ENCODE measurements at places on chromosomes 1 and 21.
A peak's percentile ranks its signal among the peaks of the same experiment; 100 is the strongest.

DNA sequence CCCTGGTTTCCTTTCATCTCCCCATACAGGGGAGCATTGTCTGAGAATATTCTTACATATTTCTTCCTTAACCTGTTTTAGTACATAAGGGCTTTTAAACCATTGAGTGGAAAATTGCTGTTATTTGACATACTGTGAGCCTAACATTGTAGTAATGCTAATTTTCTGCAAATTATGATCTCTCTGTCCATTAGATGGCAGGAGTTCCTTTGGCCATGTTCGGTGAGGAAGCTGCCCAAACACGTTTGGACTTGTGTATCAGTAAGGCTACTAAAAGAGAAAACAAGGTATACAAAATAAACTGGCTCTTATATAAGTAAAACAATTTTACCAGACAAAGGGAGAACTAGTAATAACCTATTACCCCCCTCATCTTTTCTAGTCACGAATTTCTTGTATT lies 29.2 kb downstream of the CDC7 start:
- no peak for DNase-seq

DNA sequence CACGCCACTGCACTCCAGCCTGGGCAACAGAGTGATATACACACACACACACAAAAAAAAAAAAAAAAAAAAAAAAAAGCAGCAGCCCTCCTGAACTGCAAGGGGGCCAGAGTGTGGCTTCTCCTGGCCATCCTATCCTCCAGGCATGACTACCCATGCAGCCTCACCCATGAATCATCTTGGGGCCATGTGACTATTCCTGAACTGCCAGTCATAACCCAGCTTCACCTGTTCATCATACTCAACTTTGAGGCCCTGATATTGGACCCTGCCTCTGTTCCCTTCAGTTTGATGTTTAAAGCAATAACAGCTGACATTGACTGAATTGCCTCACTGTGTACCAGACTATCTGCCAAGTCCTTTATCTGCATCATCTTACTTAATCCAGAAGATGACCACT lies 2.8 kb upstream of the HPCAL4 start:
- no peak for DNase-seq

DNA sequence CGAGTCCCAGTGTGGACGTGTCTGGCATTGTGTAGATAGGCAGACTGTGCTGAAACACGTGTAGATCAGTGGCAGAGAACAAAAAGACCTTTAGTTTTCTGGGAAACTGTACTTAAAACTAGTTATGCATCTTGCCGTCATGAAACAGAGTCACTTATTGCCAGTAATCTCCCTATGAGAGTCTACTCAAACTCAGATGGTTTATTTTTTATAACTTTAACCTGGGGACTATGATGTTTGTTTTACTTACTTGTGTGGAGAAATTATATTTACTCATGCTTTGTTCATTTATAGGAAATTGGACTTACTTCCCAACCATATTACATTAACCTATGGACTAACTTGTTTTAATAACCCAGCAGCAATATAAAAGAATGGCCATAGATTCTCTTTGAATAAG lies 54.1 kb upstream of the ABCG1 start:
- DNase-seq, result no peak

DNA sequence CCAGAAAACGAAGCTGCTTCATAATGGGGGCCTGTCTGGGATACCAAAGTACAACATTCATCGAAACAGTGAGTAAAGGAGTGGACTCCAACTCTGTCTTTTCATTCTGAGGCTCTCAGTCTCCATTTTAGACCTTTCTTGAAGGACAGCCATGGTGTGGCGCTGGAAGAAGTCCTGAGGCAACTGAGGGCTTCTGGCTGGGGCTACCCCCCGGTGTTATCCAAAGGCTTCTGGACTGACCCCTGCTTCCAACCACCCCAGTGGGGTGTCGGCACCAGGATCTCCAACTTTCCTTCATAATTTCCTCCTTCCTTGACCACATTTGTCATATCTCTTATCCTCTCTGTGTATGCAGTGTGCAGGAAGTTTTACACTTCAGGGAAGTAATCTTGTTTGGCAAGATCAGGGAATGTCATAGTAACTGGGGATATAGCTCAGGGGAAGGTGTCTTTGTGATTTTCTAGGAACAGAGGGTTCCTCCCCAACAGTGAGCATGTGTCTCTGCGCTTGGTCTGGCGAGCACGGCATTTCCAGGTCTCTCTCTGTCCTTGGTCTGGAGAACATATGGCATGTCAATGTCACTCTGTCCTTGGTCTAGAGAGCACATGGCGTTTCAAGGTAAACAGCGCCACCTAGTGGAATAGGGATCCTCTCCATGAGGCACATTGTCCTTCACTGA lies 19.4 kb upstream of the BSDC1 start:
- DNase-seq, result peak; percentile 57

DNA sequence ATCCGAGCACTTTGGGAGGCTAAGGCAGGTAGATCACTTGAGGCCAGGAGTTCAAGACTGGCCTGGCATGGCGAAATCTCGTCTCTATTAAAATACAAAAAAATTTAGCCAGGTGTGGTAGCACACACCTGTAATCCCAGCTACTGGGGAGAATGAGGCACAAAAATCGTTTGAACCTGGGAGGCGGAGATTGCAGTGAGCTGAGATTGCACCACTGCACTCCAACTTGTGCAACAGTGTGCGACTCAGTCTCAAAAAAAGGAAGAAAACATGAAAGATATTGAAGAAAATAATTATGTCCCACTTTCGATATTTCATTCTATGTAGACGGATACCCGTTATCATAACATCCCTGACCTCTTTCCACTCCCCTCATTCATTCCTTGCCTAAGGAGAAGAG lies 19.2 kb downstream of the TUT4 start:
- no peak for DNase-seq

DNA sequence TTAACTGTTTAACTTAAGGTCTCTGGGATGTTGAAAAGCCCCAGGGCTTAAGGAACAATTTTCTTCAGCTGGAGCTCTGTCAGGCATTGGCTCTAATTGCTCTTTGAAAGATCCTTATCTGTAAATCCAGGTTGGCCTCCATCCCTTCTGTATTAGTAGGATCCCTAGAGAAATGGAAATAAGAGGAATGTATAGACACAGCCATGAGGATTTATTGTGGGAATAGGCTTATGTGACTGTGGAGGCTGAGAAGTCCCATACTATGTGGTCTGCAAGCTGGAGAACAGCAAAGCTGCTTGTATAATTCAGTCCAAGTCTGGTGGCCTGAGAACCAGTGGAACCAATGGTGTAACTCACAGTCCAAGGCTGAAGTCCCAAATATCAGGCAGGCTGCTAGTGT lies 47.6 kb upstream of the VAV3 start:
- DNase-seq, result no peak

DNA sequence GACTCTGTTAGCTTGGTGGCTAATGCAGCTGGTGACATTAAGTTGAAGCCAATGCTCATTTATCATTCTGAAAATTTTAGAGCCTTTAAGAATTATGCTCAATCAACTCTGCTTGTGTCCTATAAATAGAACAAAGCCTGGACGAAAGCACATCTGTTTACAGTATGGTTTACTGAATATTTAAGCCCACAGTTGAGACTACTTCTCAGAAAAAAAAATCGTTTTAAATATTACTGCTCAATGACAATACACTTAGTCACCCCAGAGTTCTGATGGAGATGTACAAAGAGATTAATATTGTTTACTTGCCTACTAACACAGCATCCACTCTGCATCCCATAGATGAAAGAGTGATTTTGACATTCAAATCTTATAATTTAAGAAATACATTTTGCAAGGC lies 79.6 kb downstream of the NEGR1 start:
- DNase-seq, result no peak

DNA sequence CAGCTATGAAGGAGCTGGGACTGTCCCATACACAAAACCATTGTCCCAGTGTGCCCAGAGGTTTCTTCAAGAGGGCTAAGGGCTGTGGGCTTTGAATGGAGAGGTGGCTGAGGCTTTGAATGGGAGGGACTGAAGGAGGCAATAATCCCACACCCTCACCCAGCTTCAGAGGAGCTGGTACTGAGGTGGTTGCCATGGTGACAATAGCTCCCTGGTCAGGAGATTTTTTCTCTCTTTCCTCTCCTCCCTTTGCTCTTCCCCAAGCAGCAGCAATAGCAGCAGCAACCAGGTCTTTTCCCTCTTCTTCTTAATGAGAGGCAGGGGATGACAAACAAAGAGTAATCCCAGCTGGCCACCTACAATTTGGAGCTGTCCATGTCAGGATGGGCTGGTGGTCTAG lies 1.6 kb downstream of the HPCAL4 start:
- no peak for DNase-seq

GRCh38 chr1:212683357-212683722 lies 16.3 kb downstream of the BATF3 start:
- DNase-seq, result peak; percentile 55

GRCh38 chr1:52365071-52365745 lies 797 bp downstream of the CC2D1B start:
- no peak for DNase-seq

DNA sequence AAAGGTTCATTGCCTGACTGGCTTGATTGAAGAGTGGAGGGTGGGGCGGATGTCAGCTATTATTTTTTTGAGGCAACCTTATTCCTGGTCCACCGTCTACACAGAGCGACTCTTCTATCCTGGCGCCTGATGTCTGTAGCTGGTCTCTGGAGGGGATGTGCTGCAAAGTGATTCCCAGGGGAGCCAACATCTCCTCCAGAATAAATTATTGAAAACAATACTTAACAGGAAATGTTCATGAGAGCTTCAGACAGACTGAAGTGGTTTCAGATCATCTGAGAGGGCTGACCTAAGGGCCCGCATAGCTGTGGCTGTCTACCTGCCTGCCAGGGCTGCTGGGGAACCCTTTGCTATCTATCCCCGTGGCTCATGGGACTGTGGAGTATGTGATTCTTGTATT lies 66.7 kb downstream of the TEX35 start:
- DNase-seq, result no peak

DNA sequence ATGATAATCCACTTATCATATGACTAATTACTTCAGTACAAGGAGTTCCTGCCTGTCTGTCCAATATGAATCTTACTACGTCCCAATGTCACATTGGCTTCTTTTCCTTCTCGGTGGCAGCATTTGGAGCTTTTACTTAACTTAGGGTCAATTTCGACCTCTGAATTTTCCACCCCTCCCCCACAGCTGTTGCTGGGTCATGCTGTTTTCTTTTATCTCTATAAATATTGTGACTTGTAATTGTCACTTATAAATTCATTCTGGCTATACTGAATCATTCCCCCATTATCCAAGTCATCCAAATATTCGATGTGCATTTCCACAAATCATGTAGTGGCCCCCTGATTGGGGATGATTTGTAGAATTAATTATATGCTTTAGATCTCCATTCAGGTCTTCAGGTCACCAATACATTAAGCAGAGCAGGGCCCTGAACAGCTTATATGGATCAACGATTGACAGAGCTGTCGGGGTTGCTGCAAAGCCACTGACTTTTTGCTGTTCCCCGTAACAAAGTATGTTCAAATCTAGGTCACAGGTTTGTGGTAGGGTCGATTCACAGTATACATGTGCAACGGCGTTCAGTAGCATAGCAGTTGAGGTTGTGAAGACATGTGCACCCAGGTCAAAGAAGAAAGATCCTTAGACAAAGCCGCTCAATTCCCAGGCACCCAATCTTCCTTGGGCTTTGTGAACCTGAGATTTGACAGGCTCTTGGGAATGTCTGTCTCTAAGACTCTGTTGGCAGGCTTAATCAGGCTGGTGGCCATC lies 18.3 kb upstream of the RNU1-4 start:
- DNase-seq, result no peak

DNA sequence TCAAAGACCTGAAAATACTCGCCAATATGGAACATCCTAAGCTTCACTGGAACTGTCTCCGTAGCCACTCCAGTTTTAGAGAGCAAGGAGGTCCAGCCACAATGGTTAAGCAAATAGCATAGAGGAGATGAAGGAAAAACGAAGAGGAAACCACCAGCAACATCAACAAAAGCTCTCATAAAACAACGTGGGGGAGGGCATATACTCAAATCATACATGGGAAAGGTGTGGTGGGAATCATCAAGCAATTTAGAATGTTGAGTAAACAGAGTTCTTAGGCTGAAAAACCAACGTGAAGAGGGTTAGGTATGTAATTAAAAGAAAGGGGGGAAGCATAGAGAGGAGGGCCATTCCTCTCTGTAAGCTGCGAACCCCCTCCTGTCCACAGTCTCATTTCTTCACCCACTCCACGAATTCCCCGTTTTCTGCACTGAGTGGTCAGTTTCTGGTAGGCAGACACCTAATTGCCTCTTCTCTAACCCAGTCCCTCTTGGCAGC lies 1.0 kb downstream of the TMEM59 start:
- no peak for DNase-seq

DNA sequence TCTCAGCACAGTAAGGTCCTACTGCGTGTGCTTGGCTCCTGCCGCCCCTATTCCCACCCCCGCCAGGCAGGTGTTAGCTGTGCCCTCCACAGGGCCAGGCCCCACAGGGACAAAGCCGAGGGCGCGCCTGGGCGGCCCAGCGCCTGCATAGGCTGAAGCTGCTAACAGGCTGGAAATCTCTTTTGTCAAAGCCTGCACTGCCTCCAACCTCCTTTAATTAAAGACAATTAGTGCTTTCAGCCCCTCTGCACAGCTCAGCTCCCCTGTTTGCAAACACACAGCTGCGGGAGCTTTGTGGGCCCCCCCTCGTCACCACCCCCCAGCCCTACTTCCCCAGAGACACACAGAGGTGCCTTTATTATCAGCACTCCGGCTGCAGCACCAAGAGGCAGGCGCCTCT lies 95.9 kb downstream of the EPHB2 start:
- no peak for DNase-seq

GRCh38 chr1:170970256-170970655 lies 34.9 kb downstream of the MROH9 start:
- DNase-seq, result no peak

DNA sequence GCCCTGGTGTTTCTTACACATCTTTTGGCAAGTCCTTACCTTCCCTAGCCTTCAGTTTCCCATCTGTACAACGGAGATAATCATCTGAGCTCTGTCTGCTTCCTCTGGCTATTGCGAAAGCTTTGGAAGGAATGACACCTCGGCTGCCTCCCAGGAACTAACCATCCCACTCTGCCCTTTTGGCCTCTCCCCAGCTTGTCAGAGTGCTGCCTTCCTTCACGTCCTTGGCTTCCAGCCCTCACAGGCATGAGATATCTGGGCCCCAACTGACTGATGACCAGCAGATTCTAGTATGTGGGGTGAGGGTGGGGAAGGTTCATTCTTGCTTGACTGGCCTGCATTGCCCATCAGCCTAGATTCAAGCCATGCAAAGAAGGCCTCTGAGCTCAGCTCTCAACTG lies 253.1 kb upstream of the FGGY start:
- DNase-seq, result no peak

DNA sequence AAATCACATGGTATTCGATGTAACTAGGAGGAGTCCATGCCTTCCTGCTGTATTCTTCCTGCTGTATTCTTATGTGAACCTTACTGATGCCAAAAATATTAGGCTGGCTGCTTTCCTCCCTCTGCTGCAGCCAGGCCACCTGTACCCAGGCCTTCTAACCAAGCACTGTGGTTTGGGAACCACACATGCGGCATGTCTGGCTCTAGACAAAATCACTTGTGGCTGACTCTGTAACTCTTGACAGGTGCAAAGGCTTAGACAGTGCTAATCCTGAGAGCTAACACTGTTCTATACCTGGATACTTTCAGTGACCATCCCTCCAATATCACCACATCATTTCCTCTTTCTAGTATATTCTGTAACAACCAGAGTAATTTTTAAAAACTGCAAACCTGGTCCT lies 67.7 kb downstream of the PCP4 start:
- no peak for DNase-seq

GRCh38 chr1:151577173-151577572 lies 34.7 kb upstream of the SNX27 start:
- no peak for DNase-seq

- DNase-seq, result no peak
These were observed 51.2 kb downstream of the DIPK1A start for GRCh38 chr1:92910081-92910480.

GRCh38 chr1:152179566-152179965 lies 20.5 kb upstream of the RPTN start:
- DNase-seq, result no peak

Data from stimulated activated naive CD4-positive, alpha-beta T cell treated with Interleukin-2 at 50 U/mL for 16 hours (primary cell).